ENCODE measurements at places on chromosomes 5 and 9.

- no peak for DNase-seq
Observed at GRCh38 chr5:76771705-76772405, 47.0 kb upstream of the F2RL1 start.

- no peak for DNase-seq
Observed at GRCh38 chr5:132176987-132177386, 50.7 kb downstream of the P4HA2 start.

DNA sequence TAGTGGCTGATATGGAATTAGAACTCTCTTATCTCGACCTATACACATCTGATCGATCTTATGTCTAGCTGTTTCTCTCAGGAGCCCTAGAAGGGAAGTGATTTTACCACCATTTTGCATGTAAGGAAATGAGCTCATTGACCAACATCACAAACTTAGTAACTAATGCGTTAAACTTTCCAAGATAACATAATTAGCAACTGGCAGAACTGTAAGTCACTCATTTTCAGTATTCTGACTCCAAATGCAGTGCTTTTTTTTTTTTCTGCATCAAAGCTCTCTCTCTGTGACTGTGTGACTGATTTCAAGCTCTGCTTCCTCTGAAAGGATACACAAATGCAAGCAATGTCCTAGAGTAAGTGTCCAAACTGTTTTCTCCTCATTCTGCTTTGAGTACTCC is 68.1 kb upstream of the FBXL7 start:
- DNase-seq: no peak

GRCh38 chr5:111863801-111864200 is 106.8 kb upstream of the NREP start:
- DNase-seq: no peak

DNA sequence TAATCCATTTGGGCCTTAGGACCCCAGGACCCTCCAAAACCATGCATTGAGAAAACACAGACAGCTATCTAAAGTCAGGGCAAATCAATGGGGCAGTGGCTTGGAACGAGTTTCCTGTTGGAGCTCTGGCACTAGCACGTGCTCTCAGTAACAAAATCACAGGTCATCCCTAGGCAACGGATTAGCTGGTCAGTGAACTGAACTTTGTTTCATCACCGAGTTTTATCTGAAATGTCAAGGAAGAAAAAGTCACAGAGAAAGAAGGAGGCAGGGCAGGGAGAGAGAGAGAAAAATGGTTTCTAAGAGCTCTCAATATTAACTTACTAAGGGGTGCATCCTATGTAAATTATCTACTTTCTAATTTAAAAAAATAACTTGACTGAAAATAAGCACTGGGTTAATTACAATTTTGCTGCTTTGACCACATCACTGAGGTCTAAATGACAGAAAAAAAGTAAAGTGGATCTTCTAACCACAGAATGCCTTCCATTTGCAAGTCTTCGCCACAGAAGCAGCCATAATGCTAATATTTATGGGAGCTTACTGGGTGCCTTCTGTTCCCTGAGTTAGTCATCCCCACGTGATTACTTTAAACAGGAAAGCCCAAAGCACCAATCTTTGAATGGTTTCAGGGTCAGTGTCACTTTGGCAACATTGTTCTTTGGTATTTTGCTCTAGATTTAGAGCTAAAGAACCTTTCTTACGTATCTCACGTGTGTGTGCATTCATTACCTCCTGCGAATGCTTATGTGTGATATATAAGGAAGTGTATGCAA is 503.9 kb downstream of the RASEF start:
- no peak for DNase-seq

DNA sequence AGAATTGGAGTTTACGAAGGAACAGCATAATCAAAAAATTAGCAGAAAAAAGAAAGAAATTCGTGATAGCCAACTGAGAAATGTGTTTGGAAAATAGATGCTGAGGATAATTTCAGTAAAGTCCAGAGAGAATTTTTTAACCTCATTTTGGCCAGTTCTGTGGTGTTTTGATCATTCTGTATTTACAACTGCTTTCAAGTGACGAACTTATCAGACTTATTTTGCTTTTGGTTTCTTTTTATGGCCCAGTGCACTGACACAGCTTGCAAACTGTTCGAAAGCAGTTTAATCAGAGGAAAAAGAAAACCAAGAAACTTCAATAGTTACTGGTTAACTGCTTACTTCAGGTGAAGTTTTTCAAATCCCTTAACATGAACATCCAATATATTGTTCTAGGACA is 1.9 kb downstream of the SDHA start:
- DNase-seq: no peak

DNA sequence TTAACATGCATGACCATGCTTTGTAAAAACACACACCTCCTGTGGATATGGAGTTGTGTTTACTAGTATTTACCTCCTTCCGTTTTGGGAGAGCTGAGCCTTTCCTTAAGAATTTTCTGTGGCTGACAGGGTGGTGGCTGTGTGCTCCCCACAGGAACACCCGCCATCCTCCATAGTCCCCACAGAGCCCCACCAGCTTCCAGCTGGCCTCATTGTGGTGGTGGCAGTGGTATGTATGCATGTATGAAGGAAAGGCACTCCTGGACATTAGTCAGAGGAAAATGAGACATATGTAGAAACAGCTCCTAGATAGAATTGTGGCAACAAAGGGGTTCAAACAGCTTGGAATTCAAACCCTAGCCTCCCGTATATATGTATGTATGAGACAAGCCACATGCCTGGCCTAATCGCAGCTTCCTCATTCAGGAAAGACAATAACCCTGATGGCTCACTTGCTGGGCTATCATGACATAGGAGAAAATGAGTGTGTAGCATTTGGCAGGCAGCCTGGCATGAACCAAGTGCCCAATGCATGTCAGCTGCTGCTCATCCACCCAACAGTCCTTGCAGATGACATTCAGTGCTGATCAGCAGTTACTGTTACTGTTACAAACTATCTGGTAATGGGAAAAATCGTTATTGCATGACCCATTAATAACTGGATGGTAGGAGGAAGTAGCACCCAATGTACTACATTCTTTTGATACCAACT is 459.7 kb downstream of the EBF1 start:
- no peak for DNase-seq

DNA sequence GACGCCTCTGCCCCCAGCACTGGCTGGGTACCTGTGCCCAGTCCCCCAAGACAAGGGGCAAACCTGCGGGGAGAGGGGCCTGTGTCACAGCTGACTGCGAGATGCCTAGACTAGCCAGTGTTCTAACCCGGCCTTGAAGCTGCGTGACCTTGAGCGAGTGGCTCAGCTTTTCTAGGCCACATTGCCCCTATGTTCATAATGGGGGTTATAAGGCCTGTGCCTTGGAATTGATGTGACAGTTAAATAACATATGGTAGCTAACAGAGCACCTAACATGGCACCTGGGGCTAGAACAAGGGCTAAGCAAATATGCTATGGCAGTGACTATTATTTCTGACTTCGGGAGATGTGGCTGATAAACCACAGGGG is 22.8 kb upstream of the COL27A1 start:
- DNase-seq: no peak

GRCh38 chr5:132492386-132493125 is 2.0 kb upstream of the IRF1 start:
- DNase-seq: no peak

DNA sequence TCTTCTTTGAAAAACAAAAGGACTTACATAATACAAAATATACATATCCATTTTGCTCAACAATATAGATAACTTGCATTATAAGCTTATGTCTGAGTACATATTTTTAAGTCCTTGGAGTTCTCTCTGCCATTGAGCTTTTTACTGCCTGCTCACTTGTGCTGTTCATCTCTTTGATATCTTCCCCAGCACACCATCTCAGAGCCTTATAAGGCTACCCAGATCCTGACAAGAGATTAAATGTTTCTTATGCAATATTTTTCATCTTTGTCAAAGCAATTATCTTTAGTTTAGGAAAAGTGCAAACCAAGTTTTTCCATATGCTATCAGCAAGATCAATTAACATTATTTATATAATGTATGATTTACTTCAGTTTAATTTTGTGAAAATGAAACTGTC is 60.7 kb upstream of the ITGA1 start:
- DNase-seq: no peak

DNA sequence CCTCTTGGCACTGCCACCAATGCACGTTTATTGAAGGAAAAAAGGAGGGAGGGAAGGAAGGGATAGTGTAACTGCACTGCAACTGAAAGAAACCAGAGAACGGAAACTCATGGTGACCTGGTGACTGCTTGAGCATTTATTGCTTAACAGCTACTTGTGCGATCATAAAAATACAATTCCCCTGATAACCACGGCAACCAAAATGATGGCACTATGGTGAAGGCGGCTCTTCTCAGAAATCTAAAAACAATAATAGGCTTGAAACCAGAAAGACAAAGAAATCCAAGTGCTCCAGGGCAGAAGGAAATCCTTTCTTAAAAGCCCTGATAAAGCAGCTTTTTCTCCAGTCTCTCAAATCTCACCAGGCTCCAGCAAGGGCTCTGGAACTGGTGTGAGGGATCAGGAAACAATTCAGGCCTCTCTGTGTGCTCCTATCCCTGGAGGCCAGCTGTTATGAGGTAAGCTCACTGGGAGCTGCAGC is 1.9 kb downstream of the FBXO10 start:
- no peak for DNase-seq

DNA sequence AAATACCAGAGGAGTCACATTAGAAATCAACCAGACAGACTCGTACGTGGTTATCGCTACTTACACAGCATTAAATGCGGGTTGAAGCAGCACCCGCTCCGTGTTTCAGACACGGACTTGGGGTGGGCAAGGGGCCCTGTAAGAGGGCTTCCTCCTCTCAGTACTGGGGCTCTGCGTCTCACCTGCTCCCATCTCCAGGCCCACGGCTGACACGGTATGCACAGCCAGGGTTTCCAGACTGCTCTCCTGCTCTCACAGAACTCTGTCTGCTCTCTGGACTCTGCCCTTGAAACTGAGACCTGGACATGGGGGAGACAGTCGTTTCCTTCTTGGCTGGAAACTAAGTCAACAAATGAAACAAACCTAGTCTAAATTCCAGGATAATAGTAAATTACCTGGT is 24.7 kb upstream of the RASGEF1C start:
- no peak for DNase-seq

DNA sequence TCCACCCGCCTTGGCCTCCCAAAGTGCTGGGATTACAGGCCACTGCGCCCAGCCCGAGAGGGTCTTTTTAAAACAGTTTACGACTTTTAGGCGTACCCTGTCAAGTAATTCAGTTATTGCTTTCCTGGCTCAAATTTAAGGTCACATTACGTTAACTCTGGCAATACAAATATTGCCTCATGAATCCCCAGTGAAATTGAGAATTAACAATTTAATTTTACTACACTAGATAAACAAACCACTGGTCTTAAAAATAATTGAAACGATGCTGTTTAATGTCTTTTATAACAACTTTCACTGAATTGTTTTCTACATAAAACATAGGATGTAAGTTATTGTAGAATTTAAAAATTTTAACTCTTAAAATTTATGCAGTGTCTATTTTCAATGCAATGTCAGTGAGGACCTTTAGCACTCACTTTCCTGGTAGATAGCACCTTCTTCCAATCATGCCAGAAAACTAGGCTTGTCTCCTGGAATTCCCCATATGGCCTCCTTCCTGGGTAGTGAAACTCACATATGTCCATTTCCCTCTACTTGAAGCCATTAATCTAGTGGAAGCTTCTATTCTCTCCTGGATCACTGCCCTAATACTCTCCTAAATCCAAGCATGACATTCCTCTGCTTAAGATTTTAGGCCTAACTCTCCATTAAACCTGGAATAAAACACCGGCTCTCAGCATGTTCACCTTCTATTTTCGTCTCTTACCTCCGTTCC is 13.5 kb downstream of the BASP1 start:
- no peak for DNase-seq

DNA sequence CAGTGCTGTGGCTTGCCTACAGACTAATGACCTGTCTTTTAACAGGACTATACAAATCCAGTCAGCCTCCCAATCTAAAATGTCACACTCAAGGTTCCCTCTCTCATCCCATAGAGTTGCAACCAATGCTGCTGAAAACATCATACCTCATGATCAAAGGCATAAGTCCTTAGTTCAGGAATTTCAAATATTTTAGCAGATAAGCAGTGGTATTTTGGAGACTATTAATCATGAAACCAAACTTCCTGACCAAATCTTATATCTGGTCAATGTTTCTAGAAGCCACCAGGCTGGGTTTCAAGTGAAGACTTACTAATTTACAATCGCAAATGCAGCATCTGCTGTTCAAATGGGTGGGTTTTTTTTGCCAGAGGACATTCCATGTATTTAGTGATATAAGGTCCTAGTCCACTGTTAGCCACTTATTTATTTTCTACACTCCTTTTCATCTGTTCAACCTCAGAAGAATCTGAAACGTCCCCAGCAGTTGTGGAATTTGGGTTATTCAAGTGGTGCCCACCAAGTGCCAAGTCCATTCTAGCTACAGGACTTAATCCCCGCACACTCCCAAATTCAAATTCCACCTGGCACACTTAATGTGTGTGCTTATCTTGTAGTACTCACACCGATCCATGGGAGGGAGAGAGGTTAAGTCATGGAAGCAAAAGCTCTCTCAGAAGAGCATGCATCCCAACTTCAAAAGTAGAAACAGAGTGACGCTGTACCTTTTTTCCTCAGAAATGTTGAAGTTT is 5.8 kb downstream of the TAS2R1 start:
- no peak for DNase-seq

GRCh38 chr5:172407822-172408221 is 46.5 kb downstream of the SH3PXD2B start:
- no peak for DNase-seq

DNA sequence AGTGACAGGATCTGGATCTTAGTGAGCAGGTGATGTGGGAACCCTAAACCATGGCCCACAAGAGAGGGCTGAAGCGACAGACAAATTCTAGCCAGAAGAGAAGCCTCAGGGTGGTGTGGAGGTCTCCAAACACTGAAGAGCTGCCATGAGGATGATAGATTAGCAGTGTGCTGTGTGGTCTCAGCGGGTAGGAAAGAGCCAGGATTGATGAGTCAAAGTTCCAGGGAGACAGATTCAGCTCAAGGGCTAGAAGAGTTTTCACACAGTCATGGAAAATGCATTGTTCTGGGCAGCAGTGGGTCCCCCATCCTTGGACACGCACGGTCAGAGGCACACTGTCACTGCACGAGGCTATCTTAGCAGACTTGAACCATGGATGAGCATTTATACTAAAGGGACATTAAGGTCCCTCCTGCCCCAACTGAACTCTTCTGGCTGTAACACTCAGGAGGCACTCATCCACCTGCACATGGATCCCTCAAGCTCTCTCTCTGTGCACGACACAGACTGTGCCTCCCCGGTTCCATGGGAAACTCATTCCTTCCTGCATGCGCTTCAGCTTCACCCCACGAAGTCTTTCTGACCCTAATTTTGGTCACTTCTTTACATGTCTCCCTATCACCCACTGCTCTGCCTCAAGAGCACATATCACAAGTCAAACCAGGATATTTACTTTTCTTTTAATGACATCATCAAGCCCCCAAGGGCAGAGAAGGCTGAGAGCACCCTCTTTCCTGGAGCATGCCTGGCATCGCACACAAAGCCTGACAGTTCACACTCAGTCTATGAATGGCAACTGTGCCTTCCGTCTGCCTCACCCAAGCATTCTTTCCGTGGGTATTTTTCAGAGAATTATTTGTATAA is 84.8 kb downstream of the TLE1 start:
- no peak for DNase-seq

Data from stimulated activated CD4-positive, alpha-beta T cell treated with anti-CD3 and anti-CD28 coated beads, Interleukin-1b, Interleukin-23, amount 100 ng/mL, for 1 hour (primary cell).